Testis (tissue), 5 donors: ENCODE measurements at places on chromosomes 16 and 17.
A peak's percentile ranks its signal among the peaks of the same experiment; 100 is the strongest.

- DNase-seq, result no peak
Observed at GRCh38 chr17:73348018-73348828, 36.4 kb upstream of the CDC42EP4 start.

- no peak for DNase-seq
Observed at GRCh38 chr17:74151551-74152315, 51.7 kb upstream of the RPL38 start.

- DNase-seq, result peak; percentile 27
Observed at GRCh38 chr16:81831722-81832126, 52.6 kb downstream of the PLCG2 start.

DNA sequence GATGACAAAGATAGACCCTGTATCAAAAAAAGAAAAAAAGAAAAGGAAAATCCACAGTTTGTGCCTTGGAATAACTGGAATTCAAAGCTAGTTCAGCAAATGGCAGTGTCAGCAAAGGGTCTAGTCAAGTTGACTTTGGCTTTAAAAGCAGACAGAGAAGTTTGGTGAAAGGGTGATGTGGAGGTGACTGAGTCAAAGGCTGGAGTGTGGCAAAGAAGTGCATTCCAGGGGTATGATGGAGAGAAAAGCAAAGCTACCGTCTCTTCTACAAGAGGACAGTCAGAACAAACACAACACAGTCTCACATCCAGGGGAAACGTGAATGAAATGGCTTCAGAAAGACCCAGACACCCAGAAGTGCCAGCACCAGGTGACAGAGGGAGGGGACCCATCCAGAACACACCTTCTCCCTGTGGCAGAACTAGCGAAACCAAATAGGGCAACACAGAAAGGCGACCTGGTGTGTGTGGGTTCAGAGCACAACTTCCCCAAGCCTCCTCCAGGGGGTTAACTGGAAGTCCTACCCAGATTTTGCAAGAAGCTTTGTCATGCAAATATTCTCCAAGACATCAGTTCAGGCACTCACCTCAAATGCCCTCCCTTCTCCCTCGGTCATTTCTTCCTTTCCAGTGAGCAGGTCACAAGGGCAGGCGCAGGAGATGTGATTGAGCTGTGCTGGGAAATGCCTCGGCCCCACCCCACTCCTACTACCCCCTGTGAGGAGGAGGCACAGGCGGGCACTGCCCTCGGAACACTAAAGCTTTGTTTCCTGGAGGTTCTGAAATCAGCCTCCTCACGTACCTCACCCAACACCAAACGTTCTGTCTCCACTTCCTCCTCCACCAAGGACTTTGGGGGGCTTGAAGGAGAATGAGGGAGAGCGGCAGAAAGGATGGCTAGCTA, 481.9 kb downstream of the SOX9 start:
- DNase-seq, result peak; percentile 88

GRCh38 chr16:48008011-48008525, 147.7 kb downstream of the ABCC12 start:
- DNase-seq, result no peak

DNA sequence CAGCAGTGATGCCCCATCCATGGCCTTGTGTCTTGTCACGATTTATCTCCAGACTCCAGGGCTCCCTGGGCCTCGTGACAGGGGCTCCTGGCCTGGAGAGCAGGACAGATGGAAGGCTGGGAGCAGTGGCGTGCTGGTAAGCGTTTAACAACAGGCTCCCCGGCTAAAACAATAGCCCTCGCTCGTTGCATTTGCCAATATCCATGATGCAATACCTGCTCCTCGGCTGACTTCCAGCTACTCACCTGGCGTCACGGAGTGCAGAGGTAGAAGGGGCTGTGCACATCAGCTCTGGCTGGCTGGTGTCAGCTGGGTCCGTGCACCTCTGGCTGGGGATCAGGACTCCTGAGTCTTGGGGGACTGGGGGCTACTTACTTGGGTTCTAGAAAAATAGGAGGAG, 1.5 kb upstream of the BICDL2 start:
- DNase-seq, result no peak
